ENCODE measurements at places on chromosomes 2 and 18. TPM values are rescaled to one million over a fixed set of nuclear protein-coding genes. Genes with fewer than 3 reads are reported as not detected.

DNA sequence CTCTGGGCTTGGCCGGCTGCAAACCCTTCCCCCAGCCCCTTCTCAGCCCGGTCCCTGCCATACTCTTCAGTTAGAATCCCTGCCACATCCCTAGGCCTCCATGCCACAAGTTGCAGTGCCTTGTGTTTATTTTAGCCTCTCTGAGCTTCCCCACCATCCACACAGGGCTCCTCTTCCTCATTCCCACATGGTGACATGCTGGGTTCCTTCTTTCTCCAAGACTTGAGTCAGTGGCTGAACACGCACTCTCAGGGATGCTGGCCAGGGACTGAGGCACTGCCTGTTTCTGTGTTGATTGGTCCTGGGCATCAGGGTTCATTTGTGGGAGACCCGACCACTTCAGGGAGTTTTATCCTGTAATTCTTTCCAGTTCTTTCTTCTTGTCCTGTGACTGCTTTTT, 56.3 kb downstream of the KCNS3 start:
- DNase-seq: no peak

Gene RNU2-63P
- total RNA-seq: 3.1 TPM

DNA sequence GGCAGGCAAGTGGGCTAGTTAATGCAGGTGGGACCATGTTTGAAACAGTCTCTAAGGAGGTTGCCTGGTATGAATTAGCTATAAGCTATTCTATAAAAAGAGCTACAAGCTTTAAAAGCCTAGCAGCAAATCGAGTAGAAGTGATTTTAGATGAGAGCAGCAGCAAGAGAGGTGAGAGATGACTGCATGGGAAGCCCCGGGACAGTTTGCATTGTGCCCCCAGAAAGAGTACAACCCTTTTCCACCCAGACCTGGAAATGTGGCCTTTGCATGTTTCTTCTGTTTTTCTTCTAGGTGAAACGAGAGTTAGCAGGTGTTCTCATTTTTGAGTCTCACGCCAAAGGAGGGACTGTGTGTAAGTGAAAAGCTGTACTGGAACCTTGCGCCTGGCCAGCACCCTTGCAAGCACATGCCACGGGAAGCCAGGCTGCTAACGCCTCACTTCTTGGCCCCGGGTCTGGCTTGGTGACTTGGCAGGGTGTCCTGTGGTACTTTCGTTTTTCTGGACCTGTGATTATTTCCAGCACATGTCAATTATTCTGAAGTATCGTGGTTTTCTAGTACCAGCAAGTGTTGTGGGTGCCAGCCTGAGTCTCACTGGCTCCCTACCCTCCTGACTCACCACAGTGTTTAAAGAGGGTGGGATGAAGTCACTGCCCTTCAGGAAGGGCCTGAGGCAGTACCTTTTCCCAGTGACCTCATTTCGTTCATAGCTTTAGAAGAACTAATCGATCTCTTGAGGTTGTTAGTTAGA, 90.3 kb upstream of the MAP3K20 start:
- no peak for DNase-seq

Gene PREB
- total RNA-seq: 12.3 TPM

DNA sequence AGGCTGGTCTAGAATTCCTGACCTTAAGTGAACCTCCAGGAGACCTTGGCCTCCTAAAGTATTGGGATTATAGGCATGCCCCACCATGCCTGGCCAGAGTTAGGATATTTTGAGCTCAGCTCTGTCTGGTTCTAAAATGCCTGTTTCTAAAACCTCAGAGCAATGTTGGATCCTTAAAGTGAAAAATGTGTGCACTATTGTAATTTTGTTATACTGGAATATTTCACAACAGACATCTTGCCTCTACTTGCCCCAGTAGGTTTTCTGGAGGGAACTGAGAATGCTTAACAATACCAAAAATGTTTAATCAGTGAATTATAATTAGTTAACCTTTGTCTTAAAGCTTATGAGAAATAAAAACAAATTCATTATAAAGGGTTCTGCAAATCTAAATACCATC, 144.6 kb upstream of the CCDC195 start:
- DNase-seq: no peak

Gene PJVK
- total RNA-seq: 3.8 TPM

Gene ZNF385B
- not detected for total RNA-seq

GRCh38 chr2:230980468-230980867, 15.5 kb upstream of the SPATA3 start:
- no peak for DNase-seq

GRCh38 chr2:43218702-43219382, 7.6 kb downstream of the ZFP36L2 start:
- peak; percentile 80 for DNase-seq

DNA sequence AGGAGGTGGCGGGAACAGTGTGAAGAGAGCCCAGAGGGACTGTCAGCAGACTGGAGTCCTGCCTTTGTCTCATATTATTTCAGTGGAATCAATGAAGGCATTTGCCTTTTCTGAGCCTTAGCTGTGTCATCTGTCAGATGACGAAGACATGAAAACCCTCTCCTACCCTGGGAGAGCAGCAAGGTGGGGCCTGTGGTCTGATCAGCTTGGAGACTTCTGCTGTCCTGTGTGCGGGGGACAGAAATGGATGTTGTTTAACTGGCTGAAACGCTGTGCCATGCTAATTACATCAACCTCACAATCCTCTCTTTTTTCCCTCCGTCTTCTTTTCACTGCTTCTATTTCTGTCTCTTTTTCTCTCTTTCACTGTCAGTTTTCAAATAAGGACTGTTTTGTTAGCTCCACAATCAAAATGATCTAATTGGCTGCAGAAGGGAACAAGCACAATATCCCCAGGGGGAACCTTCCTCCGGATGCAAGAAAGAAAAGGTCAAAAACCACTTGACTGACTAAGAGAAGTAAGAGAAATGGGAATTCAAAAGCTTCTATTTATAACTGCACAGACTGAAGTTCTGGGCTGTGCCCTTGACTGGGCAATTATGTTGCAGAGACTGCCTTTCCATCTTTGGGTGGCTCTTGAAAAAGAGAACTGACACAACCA, 340.1 kb downstream of the CLIP4 start:
- no peak for DNase-seq

DNA sequence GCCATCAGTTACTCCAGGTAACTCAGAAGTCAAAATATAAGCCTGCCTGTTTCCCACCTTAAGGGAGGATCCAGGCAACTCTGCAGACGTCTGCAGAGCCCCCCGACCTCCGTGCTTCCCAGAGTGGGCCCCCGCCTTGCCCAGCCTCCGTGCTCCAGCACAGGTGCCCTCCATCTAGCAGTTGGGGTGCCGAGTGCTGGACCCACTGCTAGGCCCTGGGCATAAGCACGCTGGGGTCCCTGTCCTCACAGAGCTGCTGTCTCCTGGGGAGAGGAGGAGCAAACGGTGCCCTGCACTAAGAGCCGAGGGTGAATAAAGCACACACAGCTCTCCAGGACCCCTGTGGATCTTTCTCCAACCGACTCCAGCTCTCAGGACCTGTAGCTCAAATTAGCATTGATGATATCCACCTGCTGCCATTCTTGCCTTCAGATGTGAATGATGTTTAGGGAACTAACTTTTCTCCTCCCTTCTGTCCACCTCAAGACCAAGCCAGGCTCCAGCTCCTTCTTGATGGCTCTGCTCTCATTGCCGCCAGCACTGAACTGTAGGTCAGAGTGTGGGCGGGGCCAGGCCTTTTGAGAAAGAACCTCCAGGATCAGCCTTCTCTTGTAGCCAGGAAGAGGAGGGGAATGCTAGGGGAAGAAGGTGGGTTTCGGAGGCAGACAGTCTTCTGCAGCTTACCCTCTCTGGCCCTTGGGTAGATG, 121.2 kb downstream of the SMAD7 start:
- no peak for DNase-seq

Gene PDE1A
- total RNA-seq: not detected

- DNase-seq: no peak
Measured at GRCh38 chr18:77096936-77097886, 35.4 kb downstream of the MBP start.

- DNase-seq: no peak
Measured at GRCh38 chr2:101638181-101638711, 59.3 kb upstream of the MAP4K4 start.

GRCh38 chr2:144339048-144339447, 180.9 kb downstream of the ZEB2 start:
- DNase-seq: no peak

DNA sequence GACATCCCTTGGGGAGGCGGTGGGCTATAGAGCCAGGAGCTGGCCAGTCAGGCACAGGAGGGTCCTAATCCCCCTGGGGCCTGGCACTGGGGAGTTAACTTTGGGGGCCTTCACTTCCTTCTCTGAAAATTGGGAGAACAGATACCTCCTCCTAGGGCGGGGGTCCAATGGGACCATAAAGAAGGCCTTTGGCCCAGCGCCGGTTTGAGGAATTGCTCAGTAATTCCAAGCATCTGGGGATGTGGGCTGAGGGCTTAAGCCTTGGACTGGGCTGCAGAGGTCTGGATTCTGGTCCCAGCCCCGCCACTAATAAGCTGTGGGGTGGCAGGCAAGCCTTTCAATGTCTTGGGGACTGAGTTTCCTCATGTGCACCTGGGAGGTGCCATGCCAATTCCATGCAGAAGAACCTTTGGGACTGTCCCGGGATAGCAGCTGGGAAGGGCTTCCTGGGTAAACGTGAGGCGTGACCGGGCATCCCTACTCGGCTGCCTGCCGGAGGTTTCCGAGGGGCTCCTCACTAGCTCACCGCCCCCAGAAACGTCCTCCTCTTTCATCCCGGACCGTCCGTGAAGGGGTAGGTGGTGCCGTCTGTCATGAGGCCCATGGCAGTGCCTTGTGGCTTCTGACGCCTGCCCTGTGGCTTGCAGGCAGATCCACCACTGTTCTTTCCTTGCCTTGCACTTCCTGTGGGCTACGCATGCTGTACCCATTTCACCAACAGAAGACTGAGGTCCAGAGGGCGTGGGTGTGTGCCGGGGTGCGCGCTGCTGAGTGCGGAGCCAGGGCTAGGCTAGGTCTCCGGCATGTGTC, 67.4 kb upstream of the HPCAL1 start:
- no peak for DNase-seq

Gene KCNJ3
- not detected for total RNA-seq

DNA sequence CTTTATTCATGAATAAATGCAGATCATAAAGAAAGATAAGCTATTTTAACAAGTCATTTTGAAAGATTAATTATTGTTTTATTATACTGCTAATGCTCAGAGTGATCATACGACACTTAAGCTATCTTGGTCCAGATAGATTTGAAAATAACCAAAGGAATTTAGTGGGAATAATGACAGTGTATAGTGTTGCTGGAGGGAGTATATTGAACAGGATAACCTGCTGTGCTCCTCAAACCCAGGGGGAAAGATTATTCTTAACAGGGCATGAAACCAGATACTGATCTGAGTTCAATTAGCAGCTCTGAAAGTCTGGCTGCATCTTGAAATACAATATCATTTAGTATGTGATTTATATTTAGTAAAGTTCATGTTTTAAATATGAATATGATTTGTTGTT, 216.3 kb upstream of the ITGA4 start:
- DNase-seq: no peak

- no peak for DNase-seq
Measured at GRCh38 chr18:26708806-26709716, 156.4 kb downstream of the AQP4 start.

Gene PCARE
- not detected for total RNA-seq

GRCh38 chr2:142033393-142033792, 97.4 kb downstream of the LRP1B start:
- no peak for DNase-seq

Gene CACNB4
- total RNA-seq: 0.20 TPM

Gene FAM124B
- 1.1 TPM for total RNA-seq

- DNase-seq: no peak
Measured at GRCh38 chr2:8643250-8643995, 38.4 kb upstream of the ID2 start.

Gene ANKRD53
- total RNA-seq: 0.42 TPM

Gene UGT1A8
- not detected for total RNA-seq

DNA sequence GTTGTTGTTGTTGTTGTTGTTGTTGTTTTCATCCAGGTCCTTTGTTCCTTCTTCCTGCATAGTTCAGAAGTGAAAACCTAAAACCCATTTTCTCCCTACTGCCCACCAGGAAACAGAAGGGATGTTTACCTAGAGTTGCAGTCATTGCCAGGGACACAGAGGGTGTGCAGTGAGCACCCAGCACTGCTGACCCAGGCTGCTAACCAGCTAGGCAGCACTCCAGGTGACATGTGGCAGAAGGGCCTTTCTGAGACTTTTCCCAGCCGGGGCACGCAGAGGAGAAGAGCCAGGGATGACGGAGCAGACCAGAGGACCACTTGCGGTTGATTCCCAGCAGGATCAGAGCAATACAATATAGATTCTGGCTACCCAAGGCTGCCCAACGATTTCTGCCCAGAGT, 286.3 kb downstream of the BCL11A start:
- DNase-seq: no peak

- no peak for DNase-seq
Measured at GRCh38 chr2:39615675-39616074, 50.0 kb upstream of the TMEM178A start.

GRCh38 chr2:164841719-164842623, at the start of gene COBLL1:
Gene COBLL1 (minus strand): TSS chr2:164841823. CDS start chr2:164841196, 627 bp downstream.
- DNase-seq: no peak

DNA sequence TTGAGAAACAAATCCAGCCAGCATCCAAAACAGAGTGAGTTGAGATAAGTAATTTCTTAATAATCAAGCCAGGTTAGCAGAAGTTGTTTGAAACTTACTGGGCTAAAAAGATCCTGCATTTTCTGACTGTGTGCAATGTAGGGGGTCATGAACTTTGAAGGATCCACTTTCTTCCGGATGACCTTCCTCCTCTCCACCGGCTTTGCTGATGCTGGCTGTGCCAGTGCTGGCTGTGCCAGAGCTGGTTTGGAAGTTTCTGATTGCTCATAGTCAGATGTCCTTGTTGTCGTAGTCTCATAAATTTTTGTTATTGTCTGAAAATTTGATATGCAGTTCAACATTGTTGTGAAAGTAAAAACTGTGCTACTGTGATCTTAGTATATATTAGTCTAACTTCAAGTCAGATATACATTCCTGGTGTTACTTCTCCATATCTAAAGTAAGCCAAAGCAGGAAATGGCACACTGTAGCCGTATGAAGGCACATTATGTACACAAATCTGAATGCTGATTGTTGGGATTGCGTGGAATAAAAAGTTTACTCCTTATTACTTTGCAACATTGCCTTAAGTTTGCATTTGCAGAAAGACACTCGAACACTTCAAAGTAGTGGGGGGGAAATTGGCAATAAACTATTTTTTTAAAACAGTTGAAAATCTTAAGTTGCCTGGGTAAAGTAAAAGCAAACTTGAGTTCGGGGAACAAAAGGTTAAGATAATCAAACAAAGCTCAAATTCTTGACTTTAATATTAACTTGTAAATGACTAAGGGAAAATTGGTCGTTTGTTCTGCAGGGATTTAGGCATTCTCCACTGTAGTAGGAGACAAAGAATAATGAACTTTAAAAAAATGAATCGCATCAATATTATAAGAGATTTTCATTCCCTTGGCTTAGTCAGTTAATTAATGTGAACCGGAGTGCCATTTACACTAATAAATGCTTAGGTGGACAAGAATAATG, 6.4 kb downstream of the NEB start:
- DNase-seq: no peak
